ENCODE measurements at places on chromosomes 4 and X.

- no peak for DNase-seq
These were observed 8.1 kb upstream of the SLC25A6 start for GRCh38 chrX:1400049-1400448.

- DNase-seq = no peak
These were observed 45.3 kb downstream of the TBCK start for GRCh38 chr4:106270736-106271135.

GRCh38 chr4:76640353-76640910, 205.4 kb downstream of the SHROOM3 start:
- DNase-seq = no peak

DNA sequence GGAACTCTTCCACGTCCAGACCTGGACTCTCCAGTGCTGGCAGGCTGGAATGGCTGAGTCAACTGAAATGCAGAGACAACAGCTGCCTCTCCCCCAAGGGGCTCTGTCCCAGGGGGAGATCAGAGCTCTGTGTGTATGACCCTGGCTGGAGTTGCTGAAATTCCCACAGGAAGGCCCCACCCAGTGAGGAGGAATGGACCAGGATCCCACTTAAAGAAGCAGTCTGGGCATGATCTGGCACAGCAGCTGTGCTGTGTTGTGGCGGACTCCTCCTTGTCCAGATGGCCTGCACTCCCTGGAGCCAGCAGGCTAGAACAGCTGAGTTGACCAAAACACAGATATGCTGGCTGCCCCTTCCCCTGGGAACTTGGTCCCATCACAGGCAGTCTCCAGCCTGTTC, 25.4 kb downstream of the C4orf17 start:
- no peak for DNase-seq

DNA sequence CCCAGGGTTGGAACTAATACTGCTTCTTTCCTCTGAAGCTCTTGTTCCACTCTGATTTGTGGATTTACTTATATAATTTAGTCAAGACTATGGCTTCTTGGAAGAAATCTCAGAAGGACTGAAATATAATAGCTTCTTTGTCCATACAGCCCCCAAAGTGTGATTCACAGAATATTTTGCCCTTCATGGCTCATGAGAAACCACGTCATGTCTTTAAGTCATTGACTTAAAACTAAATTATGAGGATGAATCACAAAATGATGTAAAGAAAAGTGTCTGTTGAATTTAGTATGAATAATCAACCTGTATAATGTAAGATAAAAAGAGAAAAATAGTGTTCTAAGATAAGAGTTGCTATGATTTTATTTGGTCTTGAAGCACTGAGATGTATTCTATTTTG, 43.3 kb upstream of the AGA start:
- no peak for DNase-seq

GRCh38 chr4:183400035-183400434, 44.4 kb upstream of the CDKN2AIP start:
- DNase-seq = no peak

- DNase-seq = no peak
These were observed 67.1 kb upstream of the SPIN2A start for GRCh38 chrX:57204306-57204705.

DNA sequence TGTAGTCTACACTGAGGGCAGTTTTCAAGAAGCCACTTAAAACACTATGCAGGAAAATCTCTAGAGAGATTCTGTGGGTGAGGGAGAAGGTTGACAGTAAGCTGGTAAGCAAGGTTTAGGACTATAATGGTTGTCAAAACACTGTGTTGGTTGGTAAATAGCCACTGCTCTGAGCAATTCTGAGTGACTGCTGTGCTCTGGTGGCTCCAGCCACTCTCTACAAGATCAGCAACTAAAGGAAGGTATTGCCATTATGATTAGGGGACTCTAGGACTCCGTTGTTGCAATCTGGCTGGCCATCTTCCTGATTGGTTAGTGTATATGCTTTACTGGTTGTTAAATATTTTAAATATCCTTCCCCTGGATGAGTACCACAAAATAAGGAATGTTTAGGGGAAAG, 5.5 kb upstream of the FAM47E start:
- no peak for DNase-seq

- no peak for DNase-seq
These were observed 43.1 kb downstream of the ADAMTS3 start for GRCh38 chr4:72525938-72526337.

DNA sequence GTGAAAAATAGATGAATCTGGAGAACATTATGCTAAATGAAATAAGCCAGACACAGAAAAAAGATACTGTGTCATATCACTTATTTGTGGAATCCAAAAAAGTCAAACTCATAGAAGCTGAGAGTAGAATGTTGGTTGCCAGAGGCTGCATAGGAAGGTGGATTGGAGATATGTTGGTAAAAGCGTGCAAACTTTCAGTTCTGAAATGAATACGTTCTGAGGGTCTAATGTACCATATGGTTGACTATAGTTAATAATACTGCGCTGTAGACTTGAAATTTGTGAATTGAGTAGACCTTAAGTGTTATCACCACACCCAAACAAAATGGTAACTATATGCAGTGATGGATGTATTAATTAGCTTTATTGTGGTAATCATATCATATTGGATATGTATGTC, 45.0 kb upstream of the UPRT start:
- no peak for DNase-seq

- DNase-seq = no peak
These were observed 405.3 kb downstream of the PCDH7 start for GRCh38 chr4:31125496-31125895.

DNA sequence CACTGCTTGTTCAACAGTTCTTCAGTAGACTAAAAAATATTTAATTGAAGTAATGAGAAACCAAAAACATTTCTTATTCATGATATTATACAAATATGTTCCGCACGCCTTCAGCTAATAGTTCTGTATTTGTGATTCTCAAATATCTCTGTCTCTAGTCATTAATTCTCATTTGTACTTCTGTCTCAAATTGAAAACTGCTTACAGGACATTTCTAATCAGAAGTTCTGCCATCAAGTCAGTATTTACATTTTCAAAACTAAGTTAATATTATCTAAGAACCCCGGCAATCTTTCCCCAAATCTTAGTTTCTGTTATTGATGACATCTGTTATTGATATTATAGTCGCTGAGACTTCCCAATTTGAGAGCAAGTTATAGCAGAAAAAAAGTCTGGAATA, 78.6 kb upstream of the PGRMC2 start:
- no peak for DNase-seq

GRCh38 chr4:6855692-6856297, 53.8 kb upstream of the TBC1D14 start:
- peak; percentile 60 for DNase-seq

- DNase-seq = no peak
These were observed 145.7 kb downstream of the MAGEB17 start for GRCh38 chrX:16312761-16313623.

GRCh38 chr4:1003271-1004070, 8.0 kb upstream of the FGFRL1 start:
- no peak for DNase-seq

- no peak for DNase-seq
These were observed 966 bp upstream of the KIAA0232 start for GRCh38 chr4:6781561-6781960.

DNA sequence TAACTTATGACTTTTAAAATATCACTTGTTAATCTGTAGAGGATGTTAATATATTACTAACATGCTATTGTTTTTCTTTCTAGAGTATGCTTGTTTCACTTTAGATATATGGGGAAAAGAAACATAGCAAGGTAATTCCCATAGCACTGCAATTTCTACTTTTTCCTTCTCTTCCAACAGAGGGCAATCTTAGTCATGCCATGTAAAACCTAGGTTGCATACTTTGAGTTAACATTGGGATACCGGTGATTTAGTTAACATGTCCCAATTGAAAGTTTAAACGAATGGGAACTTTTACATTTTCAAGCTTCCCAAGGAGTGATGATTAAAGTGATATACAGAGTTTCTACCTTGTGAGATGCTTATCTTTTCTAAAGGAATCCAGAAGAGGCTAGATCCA, 89.4 kb upstream of the IL13RA1 start:
- no peak for DNase-seq

- DNase-seq = peak; percentile 12
These were observed 134.1 kb downstream of the ELOVL6 start for GRCh38 chr4:110064295-110064694.

- DNase-seq = no peak
These were observed 342.6 kb downstream of the DTHD1 start for GRCh38 chr4:36624030-36624429.

GRCh38 chr4:4446434-4446833, 59.5 kb downstream of the NSG1 start:
- no peak for DNase-seq

GRCh38 chr4:88318751-88319350, 34.5 kb upstream of the PPM1K start:
- DNase-seq = no peak

DNA sequence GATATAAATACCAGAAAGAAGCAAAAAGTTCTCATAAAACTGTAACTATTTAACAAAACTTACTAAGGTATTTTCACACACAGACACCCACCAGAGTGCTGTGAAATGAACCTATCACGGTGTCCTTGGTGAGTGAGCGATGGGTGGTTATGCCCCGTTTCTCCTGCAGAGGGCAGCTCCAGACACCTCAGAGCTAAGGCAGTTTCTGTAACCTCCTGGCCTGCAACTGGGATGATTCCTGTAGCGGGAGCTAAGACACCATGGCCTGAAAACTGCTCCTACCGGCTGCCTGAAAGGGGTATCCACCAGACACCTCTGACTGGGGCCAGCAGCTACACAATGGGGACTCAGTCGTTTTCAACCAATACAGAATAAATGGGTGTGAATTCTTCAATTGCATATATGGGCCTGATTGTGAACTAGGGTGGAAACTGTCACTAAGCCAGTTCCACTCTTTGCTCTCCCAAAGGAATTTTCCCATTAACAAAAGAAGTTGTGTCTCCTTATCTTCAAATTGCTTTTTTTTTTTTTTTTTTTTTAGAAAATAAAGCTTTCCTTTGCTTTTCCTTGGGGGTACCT, 2375.8 kb upstream of the TENM3 start:
- DNase-seq = no peak

- DNase-seq = no peak
These were observed at the start of gene SLC9B2 for GRCh38 chr4:103076747-103077347. SLC9B2 (minus strand) TSS chr4:103076761; CDS start chr4:103067550, 9,211 bp downstream.

DNA sequence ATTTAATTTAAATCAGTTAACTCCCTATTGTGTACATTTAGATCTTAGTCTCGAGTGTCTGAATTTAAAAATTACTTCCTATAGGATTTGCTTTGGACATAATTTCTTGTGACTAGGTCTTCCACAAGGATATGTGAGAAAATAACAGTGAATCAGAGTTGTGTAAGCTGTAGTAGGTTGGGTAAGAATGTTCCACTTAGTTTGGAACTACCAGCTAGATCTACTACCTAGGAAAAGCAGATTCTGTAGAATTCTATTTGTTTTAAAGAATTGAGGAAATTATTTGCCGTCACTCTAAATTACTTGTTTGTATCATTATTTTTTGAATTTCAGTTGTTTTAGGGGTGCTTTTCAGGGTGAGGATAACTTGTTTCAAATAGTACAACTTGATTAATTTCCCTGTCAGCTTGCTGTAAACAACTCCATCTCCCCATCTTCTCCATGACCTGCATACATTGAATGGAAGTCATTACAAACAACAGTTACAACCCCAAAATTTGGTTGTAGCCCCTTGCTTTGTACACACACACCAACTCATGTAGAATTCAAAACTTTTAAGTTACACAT, 1.3 kb downstream of the MTHFD2L start:
- DNase-seq = no peak

- DNase-seq = no peak
These were observed 316.9 kb downstream of the EVC2 start for GRCh38 chr4:5391492-5391891.

DNA sequence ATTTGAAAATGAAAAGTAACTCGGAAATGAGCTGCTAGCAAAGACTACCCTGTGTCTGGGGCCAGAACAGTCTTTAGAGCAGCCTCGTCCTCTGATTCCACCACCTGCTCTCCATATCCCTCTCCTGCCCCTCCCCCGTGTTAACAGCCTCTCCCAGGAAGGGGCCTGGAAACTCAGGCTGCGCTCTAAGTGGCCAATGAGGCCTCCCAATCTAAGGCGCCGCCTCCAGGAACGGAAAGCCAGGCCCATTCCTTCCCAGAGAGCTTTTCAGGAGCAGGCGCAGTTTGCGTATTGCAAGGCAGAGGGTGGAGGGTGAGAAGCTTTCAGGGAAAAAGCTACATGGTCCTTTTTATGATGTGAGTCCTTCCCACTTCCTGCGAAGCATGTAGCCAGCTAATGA, 31.2 kb downstream of the RS1 start:
- DNase-seq = no peak

- DNase-seq = no peak
These were observed 3.7 kb downstream of the CNGA1 start for GRCh38 chr4:48012824-48013223.

DNA sequence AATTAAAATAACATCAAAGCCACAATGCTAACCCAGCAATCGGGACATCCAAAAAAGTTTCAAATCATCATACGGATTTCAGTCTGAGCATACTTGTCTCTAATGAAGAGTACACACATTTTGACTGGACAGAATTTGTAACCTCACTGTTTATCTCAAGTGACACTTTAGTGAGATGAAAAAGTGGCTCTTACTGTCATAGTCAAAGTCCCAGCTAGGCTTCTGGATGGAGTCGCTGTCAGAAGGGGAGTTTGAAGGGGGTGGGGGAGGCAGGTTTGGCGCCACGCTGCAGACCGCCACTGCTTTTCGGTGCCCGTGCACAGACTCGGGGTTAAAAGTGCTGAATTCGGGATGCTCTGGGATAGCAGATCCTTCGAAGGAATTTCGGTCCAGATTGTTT, 41.0 kb upstream of the MTNR1A start:
- DNase-seq = no peak

GRCh38 chrX:150227321-150227860, 135.7 kb upstream of the MAMLD1 start:
- no peak for DNase-seq

- DNase-seq = no peak
These were observed 140.1 kb downstream of the ANK2 start for GRCh38 chr4:113189546-113189945.

- peak; percentile 72 for DNase-seq
These were observed 61.5 kb upstream of the MMAA start for GRCh38 chr4:145557720-145558119.

DNA sequence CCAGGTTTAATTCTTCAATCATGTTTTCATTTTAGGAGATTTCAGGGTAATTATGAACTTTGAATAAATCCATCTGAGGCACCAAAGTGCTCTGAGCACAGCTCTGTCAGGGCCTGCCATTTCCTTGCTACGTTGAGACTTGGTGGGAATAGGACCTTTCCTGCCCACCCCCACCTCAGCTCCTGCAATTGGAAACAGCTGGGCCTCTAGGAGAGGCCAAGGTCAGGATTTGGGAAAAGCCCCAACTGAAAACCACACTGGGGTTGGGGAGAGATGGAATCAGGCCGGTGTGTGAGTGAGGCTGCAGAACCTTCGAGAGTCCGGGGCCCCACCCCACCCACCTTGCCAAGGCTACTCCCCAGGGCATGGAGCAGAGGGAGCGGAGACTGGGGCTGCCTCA, 212.7 kb upstream of the BCOR start:
- DNase-seq = no peak

- no peak for DNase-seq
These were observed 109.4 kb downstream of the FHIP1A start for GRCh38 chr4:151518359-151518758.

GRCh38 chrX:144219035-144219434, 335.2 kb downstream of the UBE2NL start:
- no peak for DNase-seq

GRCh38 chr4:76690011-76690905, 207.7 kb downstream of the SOWAHB start:
- no peak for DNase-seq

All from T-helper 2 cell (primary cell).